ENCODE measurements at places on chromosomes 2 and 18.

DNA sequence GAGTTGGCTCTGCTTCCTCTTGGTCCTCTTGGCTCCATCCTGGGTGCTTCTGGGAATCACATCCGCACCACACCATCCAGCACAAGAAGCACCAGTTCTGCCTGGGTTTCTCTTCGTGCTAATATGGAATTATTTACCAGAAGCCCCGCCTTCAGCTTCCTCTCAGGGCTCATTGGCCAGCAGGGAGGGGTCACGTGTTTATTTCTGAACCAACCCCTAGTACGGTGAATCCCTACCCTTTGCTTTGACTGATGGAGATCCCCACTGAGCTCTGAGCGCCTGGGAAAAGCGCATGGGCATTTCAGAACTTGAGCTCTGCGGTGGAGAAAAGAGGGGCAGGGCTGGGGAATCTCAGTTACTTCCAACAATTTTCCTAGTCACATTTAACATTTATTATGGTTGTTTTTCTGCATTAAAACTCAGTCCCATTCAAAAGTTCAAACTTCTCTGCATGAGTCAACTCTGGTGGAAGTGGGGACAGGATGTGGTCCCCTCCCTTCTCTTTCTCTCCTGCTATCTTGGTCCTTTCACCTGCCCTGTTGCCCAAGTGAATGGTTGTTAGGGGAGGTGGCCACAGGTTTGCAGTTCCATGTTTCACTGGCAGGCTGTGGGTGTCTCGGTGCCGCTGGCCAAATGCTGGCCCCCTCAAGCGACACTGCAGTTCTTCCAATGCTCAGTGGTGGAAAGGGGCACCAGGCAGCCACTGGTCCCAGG lies 76.4 kb upstream of the TTC39C start:
- DNase-seq = no peak

DNA sequence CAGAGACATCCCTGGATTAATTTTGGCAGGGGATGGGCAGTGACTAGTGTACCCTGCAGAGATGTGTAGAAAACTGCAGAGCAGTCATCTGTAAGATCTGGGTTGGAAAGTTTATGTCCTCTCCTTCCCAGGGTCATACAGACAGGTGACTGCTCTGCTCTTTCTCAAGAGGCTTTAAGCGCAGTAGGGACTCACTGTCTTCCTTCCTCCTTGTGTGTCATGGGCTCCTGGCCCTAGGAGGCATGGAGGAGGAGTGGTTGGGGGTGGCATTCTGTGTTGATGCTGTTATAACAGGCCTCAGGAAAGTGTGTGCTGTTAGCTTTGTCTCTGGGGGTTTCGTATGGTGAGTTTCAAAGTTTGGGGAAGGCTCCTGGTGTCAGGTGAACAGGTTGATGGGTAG lies 130.5 kb upstream of the MGAT5 start:
- DNase-seq = no peak

DNA sequence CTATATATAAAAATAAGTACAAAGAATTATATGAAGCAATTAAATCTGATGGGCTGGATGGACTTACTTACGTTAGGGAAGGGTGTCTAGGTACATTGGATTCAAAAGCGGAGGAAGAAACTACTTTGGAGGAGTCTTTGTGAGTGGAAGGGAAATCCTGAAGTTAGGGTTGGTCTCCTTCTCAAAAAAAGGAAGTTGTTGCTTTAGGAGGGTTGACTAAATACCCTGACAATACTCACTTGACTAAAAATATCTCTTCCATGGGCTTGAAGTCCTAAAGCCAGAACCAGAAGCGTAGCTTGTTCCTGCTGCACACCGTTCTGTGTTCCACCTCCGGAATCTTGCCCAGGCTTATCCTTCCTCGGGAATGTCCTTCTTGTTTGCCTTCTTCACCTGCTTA lies 143.3 kb upstream of the ZEB2 start:
- no peak for DNase-seq

- no peak for DNase-seq
These were observed 45.2 kb upstream of the PDCL3 start for GRCh38 chr2:100517556-100517955.

DNA sequence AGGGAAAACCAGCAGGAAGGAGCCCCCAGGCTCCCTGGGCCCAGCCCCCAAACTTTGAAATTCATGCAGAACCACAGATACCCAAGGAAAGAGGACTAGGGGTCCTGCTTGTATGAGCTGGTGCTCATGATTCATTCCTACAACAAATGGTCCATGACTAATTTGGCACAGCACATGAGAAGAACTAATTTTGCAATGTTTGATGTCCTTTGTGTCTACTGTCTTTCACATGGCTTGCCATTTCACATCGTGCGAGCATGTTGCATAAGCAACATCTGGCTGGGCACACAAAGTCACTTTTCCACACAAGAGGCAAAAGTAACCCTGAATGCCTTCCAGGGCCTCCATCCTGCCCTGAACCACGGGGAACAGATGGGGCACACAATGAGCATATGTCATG lies 149.6 kb upstream of the APCDD1 start:
- no peak for DNase-seq

- no peak for DNase-seq
These were observed 26.2 kb downstream of the MMADHC start for GRCh38 chr2:149561309-149561926.

DNA sequence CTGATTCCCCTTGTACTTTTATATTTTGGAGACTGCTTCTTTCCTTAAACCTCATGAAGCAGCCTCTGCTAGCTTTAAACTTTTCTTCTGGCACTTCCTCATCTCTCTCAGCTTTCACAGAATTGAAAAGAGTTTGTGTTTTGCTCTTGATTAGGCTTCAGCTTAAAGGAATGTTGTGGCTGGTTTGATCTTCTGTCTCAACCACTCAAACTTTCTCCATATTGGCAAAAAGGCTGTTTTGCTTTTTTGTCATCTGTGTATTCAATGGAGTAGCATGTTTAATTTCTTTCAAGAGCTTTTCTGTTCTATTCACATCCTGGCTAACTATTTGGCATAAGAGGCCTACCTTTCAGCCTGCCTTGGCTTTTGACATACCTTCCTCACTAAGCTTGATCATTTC lies 36.3 kb upstream of the MSTN start:
- no peak for DNase-seq

- DNase-seq = no peak
These were observed 4.8 kb upstream of the ARHGAP15 start for GRCh38 chr2:143124445-143124844.

- DNase-seq = no peak
These were observed 203.5 kb downstream of the SEPTIN10 start for GRCh38 chr2:109410039-109410815.

DNA sequence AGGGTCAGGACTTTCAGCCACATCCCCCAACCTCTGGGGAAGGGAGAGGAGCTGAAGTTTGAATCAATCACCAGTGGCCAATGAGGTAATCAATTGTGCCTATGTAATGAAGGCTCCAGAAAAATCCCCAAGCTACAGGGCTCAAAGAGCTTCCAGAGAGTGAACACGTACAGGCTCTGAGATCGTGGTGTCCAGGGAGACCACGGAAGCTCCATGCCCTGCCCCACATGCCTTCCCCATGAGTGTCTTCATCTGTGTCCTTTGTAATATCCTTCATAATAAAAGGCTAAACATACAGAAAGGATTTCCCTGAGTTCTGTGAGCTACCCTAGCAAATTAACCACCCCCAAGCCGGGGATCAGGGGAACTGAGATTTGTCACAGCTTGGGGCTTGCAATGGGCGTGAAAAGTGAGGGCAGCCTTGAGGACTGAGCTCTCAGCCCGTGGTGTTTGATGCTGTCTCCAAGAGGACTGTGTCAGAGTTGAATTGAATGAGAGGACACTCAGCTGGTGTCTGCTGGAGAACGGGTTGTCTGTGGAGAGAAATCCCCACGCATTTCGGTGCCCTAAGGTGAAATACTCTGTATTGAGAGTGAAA lies 25.5 kb upstream of the TUBB6 start:
- no peak for DNase-seq

DNA sequence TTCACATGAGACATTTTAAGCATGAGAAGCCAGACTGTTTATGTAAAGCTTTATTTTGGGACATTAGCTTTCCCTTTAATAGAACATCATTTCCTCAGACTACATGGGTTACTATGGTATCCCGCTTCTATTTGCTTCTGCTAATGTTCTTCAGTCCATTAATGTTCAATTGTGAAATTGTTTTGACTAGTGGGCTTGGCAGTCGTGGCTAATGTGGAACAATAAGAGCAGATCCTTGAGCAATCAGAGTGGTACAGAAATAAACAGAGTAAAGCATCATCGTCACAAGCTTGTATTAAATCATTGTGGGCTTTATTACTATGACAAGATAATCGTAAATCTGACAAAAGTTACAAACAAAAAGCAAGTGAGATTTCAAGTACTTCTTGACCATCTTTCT lies 60.2 kb downstream of the PDE1A start:
- DNase-seq = no peak

DNA sequence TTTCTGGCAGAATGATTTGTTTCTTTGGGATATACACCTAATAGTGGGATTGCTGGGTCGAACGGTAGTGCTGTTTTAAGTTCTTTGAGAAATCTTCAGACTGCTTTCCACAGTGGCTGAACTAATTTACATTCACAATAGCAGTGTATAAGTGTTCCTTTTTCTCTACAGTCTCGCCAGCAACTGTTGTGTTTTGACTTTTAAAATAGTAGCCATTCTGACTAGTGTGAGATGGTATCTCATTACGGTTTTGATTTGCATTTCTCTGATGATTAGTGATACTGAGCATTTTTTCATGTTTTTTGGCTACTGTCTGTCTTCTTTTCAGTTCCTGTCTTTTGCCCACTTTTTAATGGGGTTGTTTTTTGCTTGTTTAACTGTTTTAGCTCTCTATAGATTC lies 306.2 kb downstream of the KIAA1328 start:
- DNase-seq = no peak

- no peak for DNase-seq
These were observed 355.3 kb downstream of the INSIG2 start for GRCh38 chr2:118443596-118443995.

DNA sequence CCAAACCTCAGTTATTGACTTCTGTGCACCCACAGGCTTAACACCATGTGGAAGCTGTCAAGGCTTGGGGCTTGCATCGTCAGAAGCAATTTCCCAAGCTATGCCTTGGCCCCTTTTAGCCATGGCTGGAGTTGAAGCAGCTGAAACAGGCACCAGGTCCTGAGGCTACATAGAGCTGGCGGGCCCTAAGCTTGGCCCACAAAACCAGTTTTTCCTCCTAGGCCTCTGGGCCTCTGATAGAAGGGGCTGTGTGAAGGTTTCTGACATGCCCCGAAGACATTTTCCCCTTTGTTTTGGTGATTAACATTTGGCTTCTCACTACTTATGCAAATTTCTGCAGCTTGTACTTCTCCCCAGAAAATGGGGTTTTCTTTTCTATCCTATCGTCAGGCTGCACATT lies 9.1 kb upstream of the TMX3 start:
- no peak for DNase-seq

DNA sequence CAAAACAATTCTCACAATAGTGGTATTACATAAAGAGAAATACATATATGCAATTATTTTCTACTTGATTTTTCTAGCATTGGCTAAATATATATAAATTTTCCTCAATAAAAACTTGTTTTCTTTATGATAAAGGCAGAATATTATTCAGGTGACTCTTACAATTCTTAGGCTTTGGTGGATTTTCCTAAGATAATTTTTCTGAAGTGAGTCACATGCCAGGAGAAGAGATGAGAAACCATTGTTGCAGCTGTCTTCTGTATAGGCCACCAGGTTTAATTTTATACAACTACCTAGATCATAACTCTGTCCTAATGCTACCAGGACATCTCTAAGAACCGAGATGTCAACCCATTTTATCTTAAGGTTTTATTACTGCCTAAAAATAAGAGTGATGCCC lies 552.4 kb upstream of the CDH2 start:
- no peak for DNase-seq

DNA sequence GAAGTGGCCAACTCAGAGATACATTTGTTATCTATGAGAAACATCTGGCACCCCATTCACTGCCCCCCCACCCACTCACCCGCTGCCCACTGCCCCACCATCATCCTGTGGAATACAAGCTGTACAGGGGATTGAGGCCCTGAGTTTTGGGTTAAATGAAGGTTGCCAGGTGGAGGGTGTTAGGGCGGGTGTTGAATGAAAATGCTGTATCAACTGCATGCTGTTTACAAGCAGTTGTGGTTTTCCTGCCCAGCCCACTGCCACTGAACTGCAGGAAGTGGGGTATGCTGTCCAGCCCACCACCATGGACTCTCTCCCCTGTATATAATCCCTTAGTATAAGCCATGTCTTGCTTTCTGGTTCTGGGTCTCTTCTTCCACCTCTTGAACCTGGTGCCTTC lies 481.9 kb downstream of the METTL4 start:
- no peak for DNase-seq

- DNase-seq = no peak
These were observed 106.9 kb downstream of the FARSB start for GRCh38 chr2:222548992-222549391.

GRCh38 chr2:130768191-130768855 lies 13.0 kb downstream of the AMER3 start:
- no peak for DNase-seq

DNA sequence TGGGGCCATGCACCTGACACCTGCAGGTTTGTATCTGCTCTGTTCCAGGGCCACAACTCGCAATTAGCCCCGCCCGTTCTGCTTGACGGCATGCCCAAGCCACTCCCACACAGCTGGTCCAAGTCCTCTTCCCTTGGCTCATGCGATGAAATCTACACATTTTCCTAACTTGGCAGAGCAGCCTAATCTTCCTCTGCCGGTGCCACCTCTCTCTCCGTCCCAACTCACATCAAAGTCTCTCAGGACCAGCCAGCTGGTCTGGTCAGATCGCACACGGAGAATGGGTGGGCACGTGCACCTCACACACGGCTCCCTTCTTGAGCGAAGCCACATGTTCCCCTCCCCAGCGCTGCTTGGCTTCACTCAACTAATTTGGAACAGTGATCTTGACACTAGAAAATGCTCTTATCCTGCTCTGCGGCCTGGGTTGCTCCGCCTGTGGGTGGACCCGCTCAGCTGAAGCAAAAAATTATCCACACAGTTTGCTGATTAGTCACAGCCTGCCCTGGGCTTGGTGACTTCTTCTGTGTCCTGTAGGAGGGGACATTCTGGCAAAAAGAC lies 176.7 kb downstream of the NRP2 start:
- DNase-seq = no peak

DNA sequence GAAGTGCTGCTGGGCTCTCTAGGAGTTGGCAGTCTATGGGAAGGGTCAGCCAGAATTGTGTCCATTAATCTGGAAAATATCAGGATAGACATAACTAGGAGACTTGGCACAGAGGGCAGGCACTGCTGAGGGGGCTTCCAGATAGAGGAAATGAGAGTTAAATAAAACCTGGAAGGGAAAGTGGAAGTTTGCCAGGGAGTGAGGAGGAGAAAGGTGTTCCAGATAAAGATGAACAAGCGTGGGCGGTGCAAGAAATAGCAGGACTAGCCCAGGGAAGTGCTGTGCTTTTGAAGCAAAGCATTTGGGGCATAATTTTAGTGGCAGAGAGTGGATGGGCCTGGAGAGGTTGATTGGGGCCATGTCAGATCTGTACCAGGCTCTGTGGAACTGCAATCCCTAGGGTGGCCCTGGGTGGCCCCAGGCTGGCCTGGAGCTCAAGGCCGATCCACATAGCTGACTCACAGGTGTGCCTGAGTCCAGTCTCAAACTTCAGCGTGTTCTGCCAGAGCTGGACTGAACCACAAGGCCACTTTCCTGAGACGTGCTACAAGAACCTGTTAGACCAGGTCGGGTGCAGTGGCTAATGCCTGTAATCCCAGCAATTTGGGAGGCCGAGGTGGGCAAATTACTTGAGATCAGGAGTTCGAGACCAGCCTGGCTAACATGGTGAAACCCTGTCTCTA lies 26.9 kb downstream of the GALM start:
- no peak for DNase-seq
